Small intestine (tissue), 16 donors: ENCODE measurements at places on chromosomes 6 and 20. TPM values are rescaled to one million over a fixed set of nuclear protein-coding genes. Genes with fewer than 3 reads are reported as not detected.

GRCh38 chr20:50200482-50201104, 10.0 kb downstream of the CEBPB start:
- no peak overlapping the region for H3K4me3 ChIP-seq
- no peaks in the 10 kb centered on the region for H3K27me3 ChIP-seq
- no peak for DNase-seq

GRCh38 chr6:19362396-19362795, 474.8 kb upstream of the ID4 start:
- no peaks in the 10 kb centered on the region for H3K4me1 ChIP-seq
- no peaks in the 10 kb centered on the region for H3K36me3 ChIP-seq
- H3K27ac ChIP-seq: no peak overlapping the region
- H3K27me3 ChIP-seq: no peaks in the 10 kb centered on the region
- no peak overlapping the region for H3K4me3 ChIP-seq
- no peak for DNase-seq

DNA sequence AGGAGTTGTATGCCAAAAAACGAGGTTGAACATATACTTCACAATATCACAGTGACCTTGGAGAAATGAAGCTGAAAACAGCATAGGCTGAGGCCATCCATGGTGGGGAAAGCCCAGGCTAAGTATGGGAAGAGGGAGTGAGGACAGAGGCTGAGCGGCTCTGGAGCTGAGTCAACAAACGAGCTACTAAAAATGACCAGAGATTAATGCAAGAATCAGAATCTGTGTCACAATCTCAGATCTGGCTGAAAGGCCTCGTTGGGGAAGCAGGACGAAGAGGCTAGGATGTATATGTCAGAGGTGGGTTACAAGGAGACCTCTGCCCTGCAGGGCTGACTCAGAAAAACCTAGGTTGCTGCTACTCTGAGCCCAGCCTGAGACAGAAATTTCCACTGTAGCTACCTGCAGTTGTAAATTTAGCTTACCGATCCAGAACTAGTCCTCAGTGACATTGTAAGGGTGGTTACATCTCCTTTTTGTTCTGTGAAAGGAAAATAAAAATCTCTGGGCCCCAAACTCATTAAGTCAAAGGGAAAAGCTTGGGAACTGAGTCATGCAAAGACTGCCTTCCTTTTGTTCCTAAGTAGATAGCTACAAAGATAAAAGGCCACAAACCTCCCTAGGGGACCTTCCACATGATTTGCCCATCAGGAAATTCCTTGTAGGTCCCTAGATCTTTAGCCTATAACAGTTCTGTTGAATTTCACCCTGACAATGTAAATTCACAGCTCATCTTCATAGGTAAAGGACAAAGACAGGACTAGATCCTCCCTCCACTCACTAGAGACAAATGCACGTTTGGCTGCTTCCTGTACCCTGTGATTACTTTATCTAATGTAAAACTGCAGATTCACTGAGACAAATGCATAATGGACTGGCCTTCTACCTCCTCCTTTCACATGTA, 8.5 kb upstream of the TUBB2A start:
- no peak overlapping the region for H3K27ac ChIP-seq
- no peaks in the 10 kb centered on the region for H3K36me3 ChIP-seq
- no peak for DNase-seq
- H3K4me1 ChIP-seq: no peaks in the 10 kb centered on the region
- no peaks in the 10 kb centered on the region for H3K27me3 ChIP-seq

GRCh38 chr6:89526563-89526869, 93.6 kb downstream of the ANKRD6 start:
- no peak overlapping the region for H3K27ac ChIP-seq
- H3K36me3 ChIP-seq: no peaks in the 10 kb centered on the region
- H3K27me3 ChIP-seq: no peaks in the 10 kb centered on the region
- no peak overlapping the region for H3K4me3 ChIP-seq
- DNase-seq: no peak

GRCh38 chr6:131779304-131779703, 28.5 kb upstream of the ENPP1 start:
- no peaks in the 10 kb centered on the region for H3K36me3 ChIP-seq
- H3K4me1 ChIP-seq: peaks cover 24% of the 10 kb centered on the region
- H3K27me3 ChIP-seq: no peaks in the 10 kb centered on the region
- no peak overlapping the region for H3K4me3 ChIP-seq
- H3K27ac ChIP-seq: no peak overlapping the region

DNA sequence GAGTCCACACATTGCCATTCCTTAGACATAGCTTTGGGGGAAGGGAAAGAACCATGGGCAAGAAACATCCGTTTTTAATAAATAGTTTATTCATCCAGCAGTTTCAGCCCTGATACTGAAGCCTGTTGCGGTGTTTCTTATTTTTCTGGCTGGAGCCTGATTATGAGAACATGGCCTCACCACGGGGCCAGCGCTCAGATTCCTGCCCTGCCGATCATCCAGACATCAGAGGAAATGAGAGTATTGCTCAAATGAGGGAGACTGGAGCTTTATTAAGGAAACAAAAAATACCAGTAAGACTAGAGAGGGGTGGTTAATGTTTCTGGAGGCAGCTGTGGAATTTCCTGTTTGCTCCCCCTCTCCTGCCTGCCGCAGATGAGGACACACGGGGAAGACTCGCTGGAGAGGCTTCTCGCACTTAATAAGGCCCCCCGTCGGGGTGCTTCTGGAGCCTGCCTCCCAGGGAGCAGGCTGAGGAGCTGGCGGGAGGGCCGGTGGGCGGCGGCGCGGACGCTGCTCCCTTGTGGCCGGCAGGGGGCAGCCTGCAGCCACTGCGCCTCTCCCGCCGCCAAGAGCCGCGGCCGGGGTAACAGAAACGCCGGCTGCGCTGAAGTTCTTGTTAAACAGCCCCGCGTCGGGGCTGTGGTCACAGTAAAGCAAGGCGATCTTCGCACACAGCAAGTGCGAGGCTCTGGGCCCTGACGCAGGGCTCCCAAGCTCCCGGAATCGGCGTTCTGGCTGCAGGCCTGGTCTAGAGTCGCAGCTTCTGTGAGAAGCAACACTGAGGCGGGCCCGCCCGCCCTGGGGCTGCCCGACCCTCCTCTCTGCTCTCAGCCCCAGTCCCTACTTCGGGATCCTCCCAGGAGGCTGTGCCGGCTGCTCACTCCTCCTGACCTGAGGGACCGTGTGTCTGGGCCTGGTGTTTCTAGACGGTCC, 17.5 kb downstream of the LEMD2 start:
- peak; percentile 82 for DNase-seq
- peaks cover 25% of the 10 kb centered on the region for H3K4me1 ChIP-seq
- no peak overlapping the region for H3K27ac ChIP-seq

Gene EXOC2
- polyA plus RNA-seq: 14.1 TPM

Gene ADGB
- not detected for polyA plus RNA-seq

Gene TRIM31
- polyA plus RNA-seq: 27.5 TPM

DNA sequence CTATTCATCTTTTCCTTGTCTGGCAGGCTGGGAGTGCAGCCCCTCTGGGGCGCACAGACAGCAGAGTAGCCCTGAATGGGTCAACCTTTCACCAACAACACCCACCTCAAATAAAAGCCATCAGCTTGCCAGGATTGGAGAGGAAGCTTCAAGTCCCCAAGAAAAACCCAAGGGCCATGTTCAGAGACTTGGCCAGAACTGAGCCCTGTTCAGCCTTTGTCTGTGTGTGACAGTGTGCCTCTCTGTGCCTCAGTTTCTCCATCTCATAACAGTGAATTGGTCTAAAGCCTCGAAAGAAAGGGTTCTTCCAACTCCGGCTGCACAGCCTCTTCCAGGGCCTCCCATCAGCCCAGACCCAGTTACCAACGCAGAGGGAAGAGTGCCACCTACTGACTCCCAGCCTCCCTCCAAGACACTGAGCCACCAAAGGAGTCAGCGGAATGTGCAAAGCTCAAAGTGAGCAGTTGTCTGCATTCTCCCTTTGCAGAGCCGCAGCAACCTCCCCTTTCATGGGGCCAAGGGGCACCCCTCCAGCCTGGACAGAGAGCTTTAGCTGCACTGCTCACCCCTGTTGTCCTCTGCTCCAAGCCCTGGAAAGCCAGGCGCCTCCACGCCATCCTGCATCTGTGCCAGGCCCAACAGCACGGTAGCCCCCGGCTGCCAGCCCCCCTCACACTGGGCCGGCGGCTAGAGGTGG, 82.7 kb upstream of the TOP1 start:
- H3K36me3 ChIP-seq: no peaks in the 10 kb centered on the region
- no peaks in the 10 kb centered on the region for H3K27me3 ChIP-seq
- peak; percentile 66 for DNase-seq
- H3K4me1 ChIP-seq: no peaks in the 10 kb centered on the region

Gene VGLL2
- not detected for polyA plus RNA-seq

GRCh38 chr20:22825546-22825945, 209.6 kb upstream of the SSTR4 start:
- no peaks in the 10 kb centered on the region for H3K4me1 ChIP-seq
- no peaks in the 10 kb centered on the region for H3K36me3 ChIP-seq
- H3K4me3 ChIP-seq: no peak overlapping the region

- no peak for DNase-seq
- H3K36me3 ChIP-seq: no peaks in the 10 kb centered on the region
- no peak overlapping the region for H3K27ac ChIP-seq
- no peaks in the 10 kb centered on the region for H3K4me1 ChIP-seq
Measured at GRCh38 chr6:35209622-35210247, 4.0 kb upstream of the SCUBE3 start.

- H3K4me1 ChIP-seq: peaks cover 25% of the 10 kb centered on the region
- H3K4me3 ChIP-seq: peak within 1 kb of the TSS; percentile 73
- peak within 1 kb of the TSS; percentile 35 for H3K27ac ChIP-seq
Measured at GRCh38 chr6:30690403-30691207, at the start of gene NRM. TSS of gene NRM (minus strand) at chr6:30690984. CDS start at chr6:30690974, 10 bp downstream.

- DNase-seq: peak; percentile 30
- H3K4me1 ChIP-seq: peaks cover 13% of the 10 kb centered on the region
- H3K4me3 ChIP-seq: peak overlapping the region; percentile 4
- H3K27ac ChIP-seq: peak overlapping the region; percentile 49
- peaks cover 17% of the 10 kb centered on the region for H3K27me3 ChIP-seq
- no peaks in the 10 kb centered on the region for H3K36me3 ChIP-seq
Measured at GRCh38 chr6:133894795-133895358, 6.0 kb downstream of the TCF21 start.

GRCh38 chr20:63854069-63854765, 7.1 kb upstream of the ABHD16B start:
- H3K36me3 ChIP-seq: no peaks in the 10 kb centered on the region
- no peak overlapping the region for H3K4me3 ChIP-seq
- no peaks in the 10 kb centered on the region for H3K4me1 ChIP-seq
- H3K27ac ChIP-seq: peak overlapping the region; percentile 79

Gene HTR1B
- not detected for polyA plus RNA-seq

DNA sequence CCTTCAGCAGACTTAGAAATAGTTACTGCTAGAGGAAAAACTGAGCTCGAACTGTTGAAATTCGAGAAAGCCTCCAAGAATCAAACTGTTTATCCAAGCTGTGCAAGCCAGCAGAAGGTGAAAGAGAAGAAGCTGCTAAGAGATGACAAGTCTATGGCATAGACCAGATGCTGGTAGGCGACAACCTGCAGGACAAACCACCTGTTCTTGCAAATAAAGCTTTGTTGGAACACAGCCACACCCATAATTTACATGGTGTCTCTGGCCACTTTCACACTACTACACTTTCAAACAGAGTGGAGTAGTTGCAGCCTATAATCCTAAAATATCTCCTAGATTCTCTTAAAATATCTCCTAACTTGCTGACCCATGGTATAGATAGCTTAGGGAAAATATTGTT, 33.3 kb downstream of the TNFRSF21 start:
- peaks cover 8% of the 10 kb centered on the region for H3K4me1 ChIP-seq
- peak; percentile 35 for DNase-seq
- H3K27ac ChIP-seq: no peak overlapping the region
- H3K4me3 ChIP-seq: no peak overlapping the region

DNA sequence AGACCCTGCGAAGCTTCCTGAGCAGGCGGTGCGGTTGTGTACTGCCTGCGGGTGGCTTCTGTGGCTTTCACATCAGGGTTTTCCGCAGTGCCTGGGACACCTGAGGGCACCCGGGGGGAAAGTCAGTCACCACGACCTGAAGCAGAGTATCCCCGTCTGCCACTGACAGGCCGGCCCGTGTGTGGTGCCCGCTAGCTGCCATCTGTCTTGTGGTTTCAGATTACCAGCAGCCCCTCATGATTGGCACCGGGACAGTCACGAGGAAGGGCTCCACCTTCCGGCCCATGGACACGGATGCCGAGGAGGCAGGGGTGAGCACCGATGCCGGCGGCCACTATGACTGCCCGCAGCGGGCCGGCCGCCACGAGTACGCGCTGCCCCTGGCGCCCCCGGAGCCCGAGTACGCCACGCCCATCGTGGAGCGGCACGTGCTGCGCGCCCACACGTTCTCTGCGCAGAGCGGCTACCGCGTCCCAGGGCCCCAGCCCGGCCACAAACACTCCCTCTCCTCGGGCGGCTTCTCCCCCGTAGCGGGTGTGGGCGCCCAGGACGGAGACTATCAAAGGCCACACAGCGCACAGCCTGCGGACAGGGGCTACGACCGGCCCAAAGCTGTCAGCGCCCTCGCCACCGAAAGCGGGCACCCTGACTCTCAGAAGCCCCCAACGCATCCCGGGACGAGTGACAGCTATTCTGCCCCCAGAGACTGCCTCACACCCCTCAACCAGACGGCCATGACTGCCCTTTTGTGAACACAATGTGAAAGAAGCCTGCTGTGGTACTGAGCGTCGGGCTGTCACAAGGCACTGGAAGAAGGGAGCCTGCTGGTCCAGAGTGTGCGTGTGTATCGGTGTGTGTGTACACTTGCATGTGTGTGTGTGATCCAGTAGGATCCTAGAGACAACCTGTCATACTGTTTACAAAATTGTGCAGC, 54.4 kb downstream of the GOPC start:
- no peaks in the 10 kb centered on the region for H3K27me3 ChIP-seq
- no peak for DNase-seq
- H3K4me1 ChIP-seq: no peaks in the 10 kb centered on the region
- peak overlapping the region; percentile 26 for H3K4me3 ChIP-seq

Gene CDS2
- polyA plus RNA-seq: 2.9 TPM

GRCh38 chr6:33277663-33278391, 904 bp downstream of the B3GALT4 start:
- H3K4me1 ChIP-seq: peaks cover 2% of the 10 kb centered on the region
- peak overlapping the region; percentile 62 for H3K4me3 ChIP-seq
- no peak for DNase-seq
- H3K27me3 ChIP-seq: no peaks in the 10 kb centered on the region

- H3K27ac ChIP-seq: no peak overlapping the region
- DNase-seq: no peak
- no peaks in the 10 kb centered on the region for H3K27me3 ChIP-seq
- H3K4me1 ChIP-seq: no peaks in the 10 kb centered on the region
- H3K4me3 ChIP-seq: no peak overlapping the region
- no peaks in the 10 kb centered on the region for H3K36me3 ChIP-seq
Measured at GRCh38 chr20:6623989-6624388, 143.5 kb upstream of the BMP2 start.

Gene NSFL1C
- 73.1 TPM for polyA plus RNA-seq

DNA sequence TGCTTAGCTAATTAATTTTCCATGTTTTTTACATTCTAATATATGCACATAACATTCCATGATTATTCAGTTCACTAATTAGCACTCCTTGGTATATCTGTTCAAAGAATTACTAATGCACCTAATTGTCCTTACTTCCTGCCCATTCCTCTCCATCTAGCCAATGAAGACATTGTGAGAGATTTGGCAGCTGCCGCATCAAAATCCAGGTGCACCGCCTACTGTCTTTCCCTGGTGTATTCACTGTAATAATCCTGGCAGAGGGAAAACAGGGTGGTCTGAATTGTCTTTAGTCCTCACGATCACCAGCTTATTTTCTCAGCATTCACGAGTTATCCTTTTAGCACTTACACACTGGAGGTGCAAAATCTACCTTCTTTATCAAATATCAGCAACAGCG, 61.0 kb upstream of the SCGN start:
- no peaks in the 10 kb centered on the region for H3K27me3 ChIP-seq
- no peak for DNase-seq
- H3K36me3 ChIP-seq: peaks cover 2% of the 10 kb centered on the region
- no peaks in the 10 kb centered on the region for H3K4me1 ChIP-seq
- no peak overlapping the region for H3K4me3 ChIP-seq

Gene VWA7
- polyA plus RNA-seq: 2.9 TPM
